T-helper 9 cell (primary cell): ENCODE measurements at places on chromosomes 5 and 9.
A peak's percentile ranks its signal among the peaks of the same experiment; 100 is the strongest.

DNA sequence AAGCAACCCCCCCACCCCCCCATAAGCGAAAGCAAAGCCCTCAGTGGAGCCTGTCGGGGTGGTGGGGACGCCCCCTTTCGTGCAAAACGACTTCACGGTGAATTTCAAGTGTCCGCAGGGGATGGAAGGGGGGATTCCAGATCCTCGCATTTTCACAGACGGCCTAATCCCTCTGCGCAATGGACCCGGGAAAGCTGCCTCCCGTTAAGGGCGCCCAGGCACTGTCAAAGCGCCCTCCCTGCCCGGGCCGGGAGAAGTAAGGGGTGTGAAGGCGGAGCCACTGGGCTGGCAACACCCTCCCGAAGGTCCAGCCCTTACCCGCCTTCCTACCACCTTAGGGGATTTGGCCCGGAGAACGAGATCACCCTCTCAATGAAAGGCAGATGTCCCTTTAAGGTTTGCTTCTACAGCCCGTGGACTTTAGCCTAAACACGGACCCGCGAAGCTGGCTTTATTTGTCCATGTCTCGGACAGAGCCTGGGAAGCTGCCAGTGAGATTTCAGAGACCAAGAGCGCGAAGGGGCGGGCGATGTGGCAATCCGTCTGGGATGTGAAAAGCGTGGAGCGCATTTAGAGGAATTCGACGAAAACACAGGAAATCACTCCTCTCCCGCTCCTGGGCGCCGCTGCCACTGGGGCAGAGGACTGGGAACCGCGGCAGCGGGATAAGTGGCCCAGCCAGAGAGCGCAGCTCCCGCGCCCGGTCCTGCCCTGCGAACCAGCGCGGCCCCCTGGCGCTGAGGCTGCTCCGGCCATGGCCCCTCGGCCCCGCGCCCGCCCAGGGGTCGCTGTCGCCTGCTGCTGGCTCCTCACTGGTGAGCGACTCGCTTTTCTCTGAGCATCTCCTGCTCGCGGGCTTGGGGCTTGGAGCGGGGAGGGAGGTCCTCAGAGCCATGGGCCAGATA lies at the start of the genes ITGA1 and PELO:
ITGA1 (plus strand) TSS at position 317 of the 905 bp plus-strand sequence; CDS start at position 755, 438 bp downstream.
PELO (plus strand) TSS at position 317 of the 905 bp plus-strand sequence. CDS start 12,479 bp downstream, outside the sequence.
- peak; percentile 41 for DNase-seq

- no peak for DNase-seq
These were observed 67.6 kb downstream of the ANKRD33B start for GRCh38 chr5:10631316-10631996.

DNA sequence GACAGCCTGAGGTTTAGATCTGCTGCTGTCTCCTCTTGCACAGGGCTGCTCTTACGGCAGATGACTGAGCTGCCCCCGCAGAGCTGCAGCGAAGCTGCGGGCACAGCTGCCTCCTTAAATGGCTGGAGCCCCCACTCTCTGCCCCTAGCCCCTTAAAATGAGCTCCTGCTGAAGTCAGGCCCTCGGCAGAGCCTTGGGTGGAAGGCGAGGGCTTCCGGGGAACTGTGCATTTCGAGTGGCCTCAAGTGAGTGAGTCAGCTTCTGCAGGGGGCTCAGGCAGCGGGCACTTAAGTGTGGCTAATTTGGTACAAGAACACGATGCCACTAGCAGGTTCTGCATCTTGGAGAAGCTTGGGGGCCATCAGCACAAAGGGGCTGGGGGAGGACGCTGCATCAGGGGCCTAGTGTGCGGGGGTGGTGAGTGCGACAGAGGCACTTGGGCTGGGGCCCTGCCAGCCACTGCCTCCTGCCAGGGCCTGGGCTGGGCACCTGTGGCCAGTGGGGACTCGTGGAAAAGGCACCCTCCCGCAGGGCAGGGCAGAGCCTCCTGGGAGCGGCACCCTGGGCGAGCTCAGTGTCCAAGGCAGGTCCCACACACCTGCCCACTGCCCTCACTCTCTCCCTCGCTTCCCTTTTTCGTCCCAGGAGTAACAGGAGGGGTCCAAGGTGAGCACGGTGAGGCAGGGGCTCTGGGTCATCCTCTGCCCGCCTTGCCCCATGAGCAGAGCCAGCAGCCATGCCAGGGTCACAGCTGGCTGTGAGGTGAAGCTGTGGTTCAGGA lies 28.8 kb upstream of the RNU6ATAC start:
- no peak for DNase-seq

GRCh38 chr5:62431735-62432620 lies 19.4 kb downstream of the IPO11 start:
- no peak for DNase-seq
